Iris pigment epithelial cell (primary cell): ENCODE measurements at places on chromosomes 6 and 20.
A peak's percentile ranks its signal among the peaks of the same experiment; 100 is the strongest.

DNA sequence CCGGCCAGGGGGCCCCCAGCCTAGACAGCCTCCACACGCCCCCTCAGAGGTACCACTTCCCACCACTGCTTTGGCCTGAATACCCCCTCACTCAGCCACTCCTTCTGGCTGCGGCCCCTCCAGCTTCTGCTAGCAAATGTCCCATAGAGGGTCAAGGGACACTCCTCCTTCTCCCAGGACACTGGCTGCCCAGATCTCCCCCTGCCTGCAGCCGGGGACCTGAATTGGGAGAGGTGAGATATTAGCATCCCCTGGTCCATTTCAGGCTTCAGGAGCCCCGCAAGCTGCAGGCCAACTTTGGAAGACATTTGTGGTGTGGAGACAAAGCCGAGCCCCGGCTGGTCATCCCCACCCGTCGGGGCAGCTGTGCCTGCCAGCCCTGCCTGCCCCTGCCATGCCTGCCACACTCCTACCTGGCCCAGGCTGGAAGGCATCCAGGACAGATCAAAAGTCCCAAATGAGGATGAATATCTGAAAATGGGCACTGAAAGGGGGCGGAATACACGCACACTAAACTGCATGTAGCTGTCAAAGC, 32.5 kb upstream of the FOXC1 start:
- DNase-seq: no peak

DNA sequence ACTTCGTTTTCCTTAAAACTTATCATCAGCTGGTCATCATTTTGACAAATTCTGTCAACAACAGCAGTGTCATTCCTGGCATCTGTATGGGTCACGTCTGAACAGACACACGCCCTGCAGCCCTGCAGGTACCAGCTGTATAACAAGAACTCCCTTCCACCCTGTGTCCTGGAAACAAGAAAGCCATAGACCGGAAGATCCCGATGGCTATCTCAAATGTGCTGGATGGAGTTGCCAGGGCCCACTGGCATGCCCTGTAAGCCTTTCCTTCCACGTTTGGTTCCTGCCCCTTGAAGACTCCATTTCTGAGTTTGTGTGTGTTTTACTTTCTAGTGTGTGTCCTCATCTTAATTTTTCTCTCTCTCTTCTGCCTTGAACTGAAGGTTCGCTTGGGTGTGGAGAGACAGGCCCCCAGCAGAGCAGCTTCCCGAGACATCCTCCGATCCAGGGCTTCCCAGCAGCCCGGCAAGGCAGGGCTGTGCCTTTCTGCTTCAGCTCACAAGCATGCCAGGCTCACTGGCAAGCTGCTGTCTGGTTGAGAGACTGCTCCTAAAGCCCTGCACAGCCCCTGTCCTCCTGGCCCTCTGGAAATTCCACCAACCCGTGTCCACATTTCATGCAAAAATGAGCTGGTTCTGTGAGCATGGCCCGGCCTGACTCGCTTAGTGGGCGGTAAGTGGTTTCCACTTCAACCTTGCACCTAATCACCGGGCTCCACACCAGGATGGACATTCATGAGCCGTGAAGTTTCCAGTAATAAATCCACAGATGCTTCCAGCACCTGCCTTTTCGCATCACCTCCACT, 8.7 kb downstream of the GFRA4 start:
- DNase-seq: no peak

GRCh38 chr20:57369596-57369995, 18.5 kb downstream of the RAE1 start:
- no peak for DNase-seq

- DNase-seq: peak; percentile 37
Observed at GRCh38 chr6:42012501-42013133, 37.7 kb upstream of the TAF8 start.

- peak; percentile 67 for DNase-seq
Observed at GRCh38 chr20:2451939-2452732, 18.5 kb downstream of the SNRPB start.

- DNase-seq: peak; percentile 65
Observed at GRCh38 chr6:32415521-32416019, 8.6 kb upstream of the BTNL2 start.
